Right hindlimb (tissue), 1 donor: ENCODE measurements at places on chromosomes 12 and 14.
A peak's percentile ranks its signal among the peaks of the same experiment; 100 is the strongest.

DNA sequence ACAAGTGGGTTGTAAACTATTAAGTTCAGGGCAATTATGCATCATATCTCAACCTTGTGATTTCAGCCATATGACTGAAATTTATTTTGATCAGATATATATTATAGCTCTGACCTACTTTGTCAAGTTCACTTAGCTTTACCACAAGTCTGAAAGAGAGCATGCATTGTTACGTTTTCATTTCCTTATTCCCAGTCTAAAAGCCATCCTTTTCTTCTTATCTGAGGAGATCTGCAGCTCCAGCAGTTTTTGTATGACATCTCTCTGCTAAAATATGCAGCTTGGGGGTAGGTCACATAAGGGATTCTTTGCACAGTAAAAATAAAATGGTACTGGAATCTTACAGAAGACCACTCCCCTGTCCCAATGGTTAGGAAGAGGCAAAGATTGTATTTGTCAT is 1682.8 kb upstream of the FLRT2 start:
- DNase-seq, result no peak

DNA sequence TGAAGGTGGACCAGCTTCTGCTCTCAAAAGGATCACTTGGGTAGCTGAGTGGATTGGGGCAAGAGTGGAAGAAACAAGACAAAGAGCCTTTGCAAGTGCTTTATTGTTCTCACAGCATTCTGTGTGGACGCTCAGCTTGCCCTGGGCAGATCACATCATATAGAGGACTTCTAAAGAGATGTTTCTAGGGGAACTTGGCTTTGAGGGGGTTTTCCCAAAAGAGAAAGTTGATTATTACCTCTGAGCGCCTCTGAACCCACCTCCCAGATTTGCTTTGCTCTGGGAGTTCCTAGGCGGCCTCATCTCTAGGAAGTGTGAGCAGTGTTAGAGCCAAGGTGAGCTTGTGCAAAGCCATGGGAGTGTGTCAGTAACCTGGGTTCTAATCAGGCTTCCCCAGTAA is 81.7 kb downstream of the RIN3 start:
- no peak for DNase-seq

DNA sequence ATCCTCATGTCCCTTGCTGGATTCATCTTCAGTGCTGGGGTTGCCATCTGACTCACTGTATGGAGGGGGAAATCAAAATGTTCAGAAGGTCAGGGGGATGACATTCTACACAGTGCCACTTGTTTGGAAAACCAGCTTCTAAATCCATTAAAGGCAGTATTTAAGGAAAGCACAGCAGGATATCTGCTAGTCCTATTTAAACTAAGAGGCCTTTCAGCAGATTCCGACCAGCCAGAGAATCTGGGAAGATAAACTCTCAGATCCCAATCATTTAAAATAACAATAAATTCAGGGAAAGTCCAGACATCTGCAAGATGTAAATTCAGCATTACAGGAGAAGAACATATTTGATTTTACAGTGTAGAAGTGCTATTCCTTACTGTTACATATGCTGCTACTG is 3.8 kb downstream of the SIX4 start:
- no peak for DNase-seq

- DNase-seq, result peak; percentile 17
These were observed 704.3 kb upstream of the FLRT2 start for GRCh38 chr14:84825481-84826251.

GRCh38 chr14:102819176-102819628 is 42.0 kb downstream of the TRAF3 start:
- DNase-seq, result no peak

GRCh38 chr12:462936-463705 is 3.4 kb downstream of the B4GALNT3 start:
- no peak for DNase-seq

GRCh38 chr14:106187216-106187615 is 660.8 kb downstream of the TMEM121 start:
- no peak for DNase-seq

GRCh38 chr12:105670672-105671071 is 340.2 kb downstream of the C12orf75 start:
- no peak for DNase-seq
